ENCODE measurements at places on chromosomes 1 and 21.

GRCh38 chr1:115830963-115831362 lies 10.0 kb downstream of the NHLH2 start:
- no peak for DNase-seq

GRCh38 chr21:26840201-26840600 lies 5.0 kb downstream of the ADAMTS1 start:
- no peak for DNase-seq

DNA sequence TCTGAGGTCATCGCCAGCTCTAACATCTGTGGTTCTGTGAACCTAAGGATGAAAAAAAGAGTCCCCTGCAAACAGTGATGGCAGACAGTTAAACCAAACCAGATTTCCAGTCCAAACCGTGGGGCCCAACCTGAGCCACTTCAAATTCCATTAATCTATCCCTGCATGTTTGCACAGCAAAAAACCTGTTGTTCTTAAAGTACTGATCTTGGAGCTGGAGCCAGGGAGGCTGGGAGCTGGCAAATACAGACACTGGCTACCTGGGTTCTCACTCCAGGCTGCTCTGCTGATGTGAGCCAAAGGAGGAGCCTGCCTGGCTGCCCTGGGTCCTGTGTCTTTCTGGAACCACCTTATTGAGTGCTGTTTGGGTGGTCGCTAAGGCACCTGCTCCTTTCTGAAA lies 16.4 kb downstream of the LDLRAD1 start:
- DNase-seq: peak; percentile 60

- no peak for DNase-seq
These were observed 17.1 kb downstream of the OSCP1 start for GRCh38 chr1:36433102-36433501.

DNA sequence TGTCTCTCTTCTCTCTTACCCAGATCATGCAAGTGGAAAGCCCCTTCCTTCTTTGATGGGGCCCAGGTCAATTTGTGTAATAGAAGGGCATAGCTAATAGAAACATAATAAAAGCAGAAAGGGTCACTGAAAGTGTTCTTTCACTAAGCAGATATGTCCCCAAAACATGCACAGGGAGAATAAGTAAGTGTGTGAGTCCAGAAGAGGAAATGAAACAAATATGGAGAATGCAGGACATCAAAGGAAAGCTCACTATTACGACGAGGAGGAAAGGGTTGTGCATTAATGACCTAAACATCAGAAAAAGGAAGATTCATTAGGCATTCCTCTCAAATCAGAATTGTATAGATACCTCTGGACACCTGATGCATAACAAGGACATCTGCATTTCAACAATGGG lies 81.4 kb upstream of the SMYD2 start:
- DNase-seq: no peak

GRCh38 chr1:198523182-198523950 lies 17.1 kb downstream of the ATP6V1G3 start:
- no peak for DNase-seq

- no peak for DNase-seq
These were observed 81.6 kb downstream of the NPHP4 start for GRCh38 chr1:5910666-5911065.

DNA sequence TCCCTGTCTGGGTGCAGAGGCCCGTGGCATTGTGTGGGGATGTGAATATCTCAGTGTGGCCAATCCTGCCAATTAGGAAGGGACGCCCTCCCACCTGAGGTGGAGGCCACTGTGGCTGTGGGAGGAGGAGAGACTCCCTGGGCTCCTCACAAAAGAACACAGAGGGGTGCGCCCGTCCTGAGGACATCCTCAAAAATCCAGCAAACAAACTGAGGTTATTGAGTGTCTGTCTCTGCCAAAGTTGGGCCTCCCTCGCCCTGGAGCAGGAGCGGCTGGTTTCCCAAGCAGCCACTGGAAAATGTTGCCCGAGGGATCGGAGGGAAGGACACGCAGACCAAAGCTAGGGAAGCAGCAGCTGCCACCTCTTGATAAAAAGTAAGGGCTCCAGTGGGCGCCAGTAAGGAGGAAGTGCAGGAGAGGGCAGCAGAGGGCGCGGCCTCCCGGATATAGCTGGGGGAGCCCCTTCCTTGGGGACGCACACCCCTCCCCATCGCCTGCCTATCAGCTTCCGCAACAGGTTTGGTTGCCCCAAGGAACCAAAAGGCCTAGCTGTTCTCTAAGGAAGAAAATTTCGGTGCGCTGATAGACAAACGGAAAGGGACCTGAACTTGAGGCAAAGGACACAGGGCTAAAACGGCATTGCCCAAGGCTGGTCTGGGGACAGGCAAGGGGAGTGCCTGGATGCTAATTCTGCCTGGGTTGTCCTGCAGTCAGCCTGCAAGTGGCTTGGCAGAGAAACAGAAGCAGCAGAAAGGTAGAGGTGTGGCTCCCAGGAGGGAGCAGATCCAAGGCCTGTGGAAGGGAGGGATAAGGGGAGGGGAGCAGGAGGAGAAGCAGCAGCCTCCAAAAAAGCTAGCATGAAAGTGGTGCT lies 1.7 kb upstream of the GRIK3 start:
- DNase-seq: peak; percentile 89

- no peak for DNase-seq
These were observed 124.5 kb upstream of the DPYD start for GRCh38 chr1:98045211-98045766.

DNA sequence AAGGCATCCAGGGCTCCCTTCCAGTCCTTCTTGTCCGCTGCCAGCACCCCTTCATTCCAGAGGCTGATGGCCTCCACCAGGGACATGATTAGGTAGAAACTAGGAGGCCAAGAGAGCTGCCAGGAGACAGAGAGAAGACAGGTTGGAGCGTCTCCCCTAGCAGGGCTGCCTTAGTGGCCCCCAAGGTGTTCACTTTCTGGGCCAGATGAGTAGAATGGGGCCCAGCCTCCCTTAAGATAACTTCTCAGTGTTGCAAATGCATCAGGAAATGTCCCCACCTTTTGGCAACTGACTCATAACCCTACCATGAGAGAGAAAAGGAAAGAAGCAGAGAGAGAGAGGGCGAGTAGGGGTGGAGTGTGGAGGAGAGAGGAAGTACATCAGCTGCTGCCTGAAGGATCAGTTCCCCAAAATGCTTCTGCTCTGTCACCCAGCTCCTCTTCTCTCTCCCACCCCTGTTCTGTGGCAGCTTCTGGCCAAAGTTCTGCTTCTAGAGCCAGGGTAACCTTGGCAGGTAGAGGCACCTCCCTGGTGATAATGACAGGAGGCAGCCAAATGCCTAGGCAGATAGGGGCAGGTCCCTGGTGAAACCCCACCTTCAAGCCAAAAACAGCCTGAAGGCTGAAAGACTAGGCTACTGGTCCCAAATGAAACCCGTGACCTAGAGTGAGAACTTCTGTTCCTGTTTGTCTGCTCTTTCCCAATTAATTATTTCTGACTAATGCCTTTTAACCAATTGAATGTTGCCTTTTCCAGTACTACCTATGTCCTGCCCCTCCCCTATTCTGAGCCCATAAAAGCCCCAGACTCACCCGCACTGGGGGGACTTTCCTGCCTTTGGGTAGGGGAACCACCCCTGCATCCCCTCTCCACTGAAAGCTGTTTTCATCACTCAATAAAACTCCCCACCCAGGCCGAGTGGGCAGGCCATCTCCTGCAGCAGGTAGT lies at the start of gene NCF2:
Gene NCF2 (minus strand): TSS at position 216 of the 948 bp plus-strand sequence. CDS start 130 bp downstream, at position 86.
- no peak for DNase-seq

- DNase-seq: peak; percentile 62
These were observed 283.5 kb downstream of the C1orf94 start for GRCh38 chr1:34460193-34460592.

All from NCI-H1092 treated with DMSO at 0.1 percent for 48 hours (cell line).